ENCODE measurements at places on chromosomes 5 and 9.

GRCh38 chr5:8633696-8634095, 764.7 kb downstream of the MTRR start:
- no peak for DNase-seq

DNA sequence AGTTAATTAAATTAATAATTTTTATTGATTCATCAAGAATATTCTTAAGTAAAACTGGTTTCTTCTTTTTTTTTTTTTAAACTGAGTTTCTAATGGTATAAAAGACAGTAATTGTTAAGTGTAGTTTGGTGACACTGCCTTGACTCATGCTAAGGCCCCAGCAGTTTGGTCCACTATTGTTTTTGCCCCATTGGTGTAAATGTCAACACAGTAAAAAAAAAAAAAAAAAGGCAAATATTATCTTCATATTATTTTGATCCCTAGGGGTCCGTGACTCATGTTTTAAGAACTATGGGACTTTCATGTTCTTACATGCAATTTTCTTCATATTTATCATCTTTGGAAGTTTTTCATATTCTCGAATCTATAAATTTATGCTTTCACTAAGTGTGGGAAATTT, 29.2 kb upstream of the JAK2 start:
- DNase-seq = no peak

DNA sequence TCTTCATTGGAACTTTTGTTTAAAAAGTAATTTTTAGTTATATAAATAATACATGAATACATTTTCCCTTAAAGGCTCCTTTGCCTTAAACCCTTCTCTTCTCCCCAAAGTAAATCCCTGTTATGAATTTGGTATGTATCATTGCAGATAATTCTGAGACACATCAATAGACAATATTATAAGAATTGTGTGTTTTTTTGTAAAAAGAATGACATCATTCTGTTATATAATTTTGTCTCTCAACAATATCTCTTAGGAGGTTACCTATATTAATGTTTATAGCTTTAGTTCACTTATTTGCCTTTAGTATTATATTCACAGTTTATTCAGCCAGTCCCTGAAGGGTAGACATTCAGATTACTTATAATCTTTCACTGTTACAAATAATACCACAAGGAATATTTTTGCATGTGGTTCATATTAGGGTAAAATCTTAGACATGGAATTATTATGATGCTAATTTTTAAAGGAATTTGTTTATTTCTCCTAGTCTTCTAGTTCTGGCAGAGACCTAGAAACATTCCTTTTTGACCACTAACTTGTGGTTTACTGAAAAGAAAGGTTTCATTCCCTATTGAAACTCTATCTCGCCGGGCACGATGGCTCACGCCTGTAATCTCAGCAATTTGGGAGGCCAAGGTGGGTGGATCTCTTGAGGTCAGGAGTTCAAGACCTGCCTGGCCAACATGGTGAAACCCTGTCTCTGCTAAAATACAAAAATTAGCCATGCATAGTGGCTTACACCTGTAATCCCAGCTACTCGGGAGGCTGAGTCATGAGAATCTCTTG, 105.6 kb downstream of the KCTD16 start:
- no peak for DNase-seq

- no peak for DNase-seq
Measured at GRCh38 chr9:125439434-125440272, 178.0 kb downstream of the GAPVD1 start.

GRCh38 chr5:54541823-54542783, 24.5 kb downstream of the SNX18 start:
- no peak for DNase-seq

- DNase-seq = no peak
Measured at GRCh38 chr9:3138231-3139229, 294.6 kb upstream of the PUM3 start.

DNA sequence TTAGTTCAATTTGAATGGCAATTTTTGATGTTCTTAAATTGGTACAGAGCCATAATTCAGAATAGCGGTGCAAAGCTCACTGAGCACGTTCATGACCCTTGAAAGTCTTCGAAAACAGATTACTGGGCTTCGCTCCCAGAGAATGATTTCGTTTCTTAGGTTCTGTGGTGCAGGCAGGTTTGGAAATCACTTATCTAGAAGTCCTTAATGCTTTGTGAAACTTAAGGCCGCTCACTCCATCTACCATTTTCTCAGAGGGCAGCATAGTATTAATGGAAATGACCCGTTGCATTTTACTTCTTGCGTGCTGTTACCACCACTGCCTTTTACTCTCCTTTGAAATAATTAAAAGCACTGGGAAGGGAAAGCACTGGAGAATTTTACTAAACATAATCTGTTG, 2.9 kb upstream of the MAT2B start:
- DNase-seq = no peak

DNA sequence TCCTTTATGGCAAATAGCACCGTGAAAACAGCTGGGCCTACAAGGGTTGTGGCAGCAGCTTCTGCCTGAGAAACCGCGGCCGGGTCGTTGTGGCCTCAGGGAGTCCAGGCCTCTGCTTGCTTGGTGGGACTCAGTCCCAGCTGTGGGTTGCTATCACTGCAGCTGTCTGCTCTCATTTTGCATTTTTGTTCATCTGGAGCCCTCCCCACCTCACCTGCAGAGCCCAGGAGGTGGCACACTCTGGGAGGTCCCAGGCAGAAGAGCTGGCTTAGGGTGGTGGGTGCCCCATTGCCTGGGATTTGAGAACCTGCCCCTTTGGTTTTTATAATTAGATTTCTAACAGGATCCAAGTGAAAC, 138.4 kb downstream of the GADD45G start:
- no peak for DNase-seq

DNA sequence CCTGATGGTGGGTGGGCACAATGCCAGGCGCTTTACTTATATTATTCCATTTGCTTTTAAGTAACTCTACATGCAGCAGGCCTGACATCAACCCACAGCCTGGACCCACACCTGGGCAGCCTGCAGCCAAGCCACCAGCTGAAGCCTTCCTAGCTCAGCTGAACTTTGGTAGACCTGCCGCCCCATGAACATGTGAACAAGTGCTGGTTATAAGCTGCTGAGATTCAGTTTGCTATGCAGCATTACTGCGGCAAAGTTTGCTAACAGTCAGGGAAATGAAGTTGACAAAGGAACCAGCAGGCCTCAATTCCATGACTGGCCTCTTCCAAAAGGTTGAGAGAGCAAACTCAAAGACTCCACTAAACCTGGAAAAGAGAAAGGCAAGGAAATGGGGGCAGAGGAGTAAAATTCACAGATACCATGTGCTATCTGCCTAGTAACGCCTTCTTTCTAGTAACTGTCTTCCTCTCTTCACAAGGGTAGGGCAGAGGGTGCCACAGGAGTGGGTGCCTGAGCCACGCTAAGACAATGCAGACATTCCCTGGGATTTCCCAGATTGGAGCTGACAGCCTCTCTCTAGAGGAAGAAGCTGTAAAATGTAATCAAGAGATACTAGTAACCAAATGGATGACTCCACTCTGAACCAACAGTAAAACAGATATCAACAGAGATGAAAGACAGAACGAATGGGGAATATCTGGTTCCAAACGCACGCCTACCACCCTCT, 2.9 kb downstream of the BOD1 start:
- no peak for DNase-seq

- DNase-seq = no peak
Measured at GRCh38 chr5:27773636-27774035, 735.2 kb upstream of the CDH9 start.

DNA sequence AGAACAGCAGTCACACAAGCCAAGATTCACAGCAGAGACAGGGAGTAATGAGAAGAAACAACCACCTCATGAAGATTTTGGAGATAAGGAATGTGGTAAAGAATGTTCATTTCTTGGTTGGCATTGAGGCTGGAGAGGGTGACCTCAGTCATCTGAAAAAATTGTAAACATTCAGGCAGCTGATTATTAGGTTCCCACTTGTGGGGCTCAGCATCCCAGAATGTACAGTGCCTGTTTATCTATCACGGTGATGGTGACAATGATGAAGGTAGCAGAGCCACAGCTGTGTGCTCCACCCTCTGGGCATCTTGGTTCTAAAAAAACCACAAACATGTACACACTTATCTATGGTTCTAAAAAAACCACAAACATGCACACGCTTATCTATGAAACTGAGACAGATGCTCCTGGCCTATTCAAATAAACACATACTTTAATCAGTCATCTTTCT, 143.9 kb upstream of the MOCS2 start:
- no peak for DNase-seq

DNA sequence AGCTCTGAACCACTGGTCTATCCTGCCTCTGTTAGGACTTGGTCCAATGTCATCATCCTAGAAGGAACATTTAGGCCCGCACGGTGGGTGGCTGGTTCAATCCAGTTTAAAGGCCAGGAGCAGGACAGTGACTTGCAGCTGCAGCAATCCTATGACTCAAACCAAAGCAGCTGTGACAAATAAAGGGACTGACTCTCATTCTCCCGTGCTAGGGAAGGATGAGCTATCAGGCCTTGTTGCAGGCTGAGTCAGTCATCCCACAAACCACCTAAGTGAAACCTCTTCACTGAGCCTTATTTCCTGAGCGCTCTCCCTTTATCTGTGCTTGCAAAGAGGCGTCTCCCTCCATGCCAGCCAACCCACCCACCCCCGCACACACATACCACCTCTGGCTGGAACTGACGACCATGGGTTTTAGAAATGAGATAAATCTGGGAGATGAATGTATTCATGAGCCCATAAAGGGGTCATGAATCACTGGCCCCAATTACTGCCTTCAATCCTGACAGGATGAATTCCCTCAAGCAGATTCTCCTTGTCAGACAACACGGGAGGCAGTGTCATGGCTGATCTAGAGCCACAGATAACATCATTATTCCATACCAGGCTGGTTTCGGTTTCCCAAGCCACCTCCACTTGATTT, 93.4 kb downstream of the KCNIP1 start:
- DNase-seq = no peak

GRCh38 chr9:97740848-97741821, 44.0 kb upstream of the XPA start:
- peak; percentile 34 for DNase-seq

DNA sequence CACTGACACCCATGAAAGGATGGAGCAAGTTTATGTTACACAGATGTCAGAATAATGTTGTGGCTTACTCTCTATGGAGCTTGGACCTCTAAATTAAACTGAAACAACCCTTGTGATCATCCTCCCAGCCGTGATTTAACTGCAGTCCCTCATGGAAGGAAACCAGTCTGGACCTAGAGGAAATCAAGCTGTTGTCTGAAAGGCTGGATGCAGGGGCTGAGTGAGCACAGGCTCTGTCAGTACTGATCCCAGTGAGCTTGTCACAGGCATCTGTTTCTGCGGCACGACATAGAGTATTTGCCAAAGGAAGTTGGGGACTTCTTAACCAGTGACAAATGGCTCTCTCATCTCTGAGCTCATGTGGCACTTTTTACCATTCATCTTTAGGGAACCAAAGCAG, 282.9 kb upstream of the MAP3K1 start:
- DNase-seq = no peak

DNA sequence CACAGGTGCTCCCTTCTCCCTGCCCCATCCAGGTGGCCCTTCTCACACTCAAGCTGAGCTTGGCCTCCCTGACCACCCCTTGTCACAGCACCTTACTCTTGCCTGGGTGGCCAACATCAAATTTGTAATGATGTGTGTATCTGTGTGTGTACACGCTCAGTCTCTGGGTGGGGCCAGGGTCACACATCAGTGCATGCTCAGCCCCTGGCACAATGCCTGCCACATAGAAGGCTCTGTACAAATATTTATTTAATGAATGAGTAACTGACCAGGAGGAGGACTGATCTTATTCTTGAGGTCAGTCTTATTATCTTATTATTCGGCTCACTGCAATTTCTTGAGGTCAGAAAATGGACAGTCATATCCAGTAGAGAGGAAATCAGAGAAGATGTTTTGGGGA, 41.3 kb upstream of the HAND1 start:
- no peak for DNase-seq

DNA sequence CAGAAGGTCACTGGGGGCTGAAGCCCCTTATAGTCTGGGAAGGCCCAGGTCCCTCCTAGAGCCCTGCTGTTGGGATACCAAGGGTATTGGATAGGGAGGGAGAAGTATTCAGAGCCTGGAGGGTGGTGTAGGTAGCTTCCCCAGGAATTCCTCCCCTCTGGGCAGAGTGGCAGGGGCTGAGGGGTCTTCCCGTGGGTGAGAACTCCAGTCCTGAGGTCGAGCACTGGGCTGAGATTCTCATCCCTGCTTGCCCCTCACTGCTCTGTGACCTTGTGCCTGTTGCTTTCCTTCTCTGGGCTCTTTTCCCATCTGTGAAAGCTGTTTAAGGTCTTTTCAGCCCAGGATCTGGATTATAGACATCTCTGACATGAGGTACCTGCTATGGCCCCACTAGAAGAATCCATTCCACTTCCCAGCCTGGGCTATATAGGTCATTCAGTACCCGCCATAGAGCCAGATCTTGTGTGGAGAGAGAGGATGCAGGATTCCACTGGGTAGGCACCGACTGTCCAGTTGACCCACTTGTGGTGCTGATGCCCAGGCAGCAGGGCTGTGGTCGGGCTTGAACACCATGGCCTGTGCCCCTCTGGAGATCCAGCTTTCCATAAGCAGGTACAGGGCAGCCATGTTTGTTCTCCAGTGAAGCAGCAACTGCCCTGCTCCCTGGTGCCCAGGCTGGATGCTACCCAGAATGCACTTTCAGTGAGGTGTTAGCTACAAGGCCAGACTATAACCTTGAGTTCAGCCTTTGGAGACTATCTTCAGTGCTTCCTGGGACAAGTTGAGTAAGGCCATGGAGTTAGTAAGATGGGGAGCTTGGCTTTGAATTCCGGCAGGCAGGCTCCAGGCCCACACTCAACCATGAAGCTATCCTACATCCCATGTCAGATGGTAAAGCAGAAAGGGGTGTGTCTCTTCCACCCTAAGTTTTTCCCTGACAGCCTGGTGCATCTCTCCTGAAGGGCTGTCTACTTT, 60.1 kb downstream of the AMBP start:
- DNase-seq = no peak

GRCh38 chr5:35443803-35444595, 173.7 kb upstream of the SPEF2 start:
- DNase-seq = no peak

- DNase-seq = no peak
Measured at GRCh38 chr9:37031902-37032301, 2.2 kb downstream of the PAX5 start.

DNA sequence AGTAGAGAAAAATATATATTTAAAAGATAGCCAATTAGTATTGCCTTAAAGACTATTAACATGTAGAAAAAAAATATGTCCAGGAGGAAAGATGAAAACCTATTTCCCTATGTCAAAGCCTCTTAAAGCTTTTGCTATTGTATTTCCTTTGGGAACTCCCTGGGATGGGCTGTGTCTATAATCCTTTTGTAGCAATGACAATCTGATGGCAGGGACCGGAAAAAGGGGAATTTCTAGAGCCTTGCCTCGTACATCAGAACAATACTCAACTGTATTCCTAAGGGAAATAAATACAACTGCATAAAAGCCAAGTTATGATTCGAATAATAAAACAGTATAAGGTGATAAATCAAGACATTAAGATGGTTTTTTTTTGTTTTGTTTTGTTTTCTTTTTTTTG, 257.3 kb downstream of the MLLT3 start:
- DNase-seq = no peak

GRCh38 chr5:30436691-30437090, 756.8 kb upstream of the CDH6 start:
- no peak for DNase-seq

Measured in activated CD8-positive, alpha-beta memory T cell treated with anti-CD3 and anti-CD28 coated beads, Interleukin-2, amount 50 U/mL, for 4 hours (primary cell).